Naive B cell (primary cell): ENCODE measurements at places on chromosomes 4 and X. TPM values are rescaled to one million over a fixed set of nuclear protein-coding genes. Genes with fewer than 3 reads are reported as not detected.
A peak's percentile ranks its signal among the peaks of the same experiment; 100 is the strongest.

- DNase-seq, result no peak
Measured at GRCh38 chrX:45198301-45198700, 2.4 kb downstream of the DIPK2B start.

GRCh38 chrX:55489314-55490009, at the start of gene USP51:
TSS of gene USP51 (minus strand) at chrX:55489848. CDS start at chrX:55488939, 909 bp downstream.
- H3K27ac ChIP-seq, result peak within 1 kb of the TSS; percentile 98
- peak; percentile 38 for DNase-seq
- H3K4me3 ChIP-seq, result peak within 1 kb of the TSS; percentile 98
- no peaks in the 10 kb centered on the region for H3K27me3 ChIP-seq

DNA sequence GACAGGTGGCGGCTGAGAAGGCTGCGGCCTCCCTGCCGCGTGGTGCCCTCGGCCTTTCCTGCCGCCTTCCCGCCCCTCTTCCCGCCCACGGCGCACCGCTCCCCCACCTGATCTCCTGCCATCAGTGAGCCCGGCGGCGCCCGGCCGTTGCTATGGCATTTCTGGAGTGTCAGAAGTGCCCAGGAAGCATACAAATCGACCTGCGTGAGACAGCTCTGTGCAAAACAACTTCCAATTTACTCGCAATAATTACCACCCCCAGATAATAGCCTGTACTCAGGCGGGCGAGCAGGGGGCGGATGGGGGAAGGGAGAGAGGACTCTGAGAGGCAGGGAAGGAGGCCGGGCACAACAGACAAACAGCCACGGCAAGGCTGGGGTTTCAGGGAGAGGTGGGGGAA, 16.6 kb upstream of the ERCC6L start:
- no peak overlapping the region for H3K27ac ChIP-seq
- no peak overlapping the region for H3K4me3 ChIP-seq
- H3K27me3 ChIP-seq, result peaks cover 31% of the 10 kb centered on the region
- peaks cover 5% of the 10 kb centered on the region for H3K4me1 ChIP-seq

DNA sequence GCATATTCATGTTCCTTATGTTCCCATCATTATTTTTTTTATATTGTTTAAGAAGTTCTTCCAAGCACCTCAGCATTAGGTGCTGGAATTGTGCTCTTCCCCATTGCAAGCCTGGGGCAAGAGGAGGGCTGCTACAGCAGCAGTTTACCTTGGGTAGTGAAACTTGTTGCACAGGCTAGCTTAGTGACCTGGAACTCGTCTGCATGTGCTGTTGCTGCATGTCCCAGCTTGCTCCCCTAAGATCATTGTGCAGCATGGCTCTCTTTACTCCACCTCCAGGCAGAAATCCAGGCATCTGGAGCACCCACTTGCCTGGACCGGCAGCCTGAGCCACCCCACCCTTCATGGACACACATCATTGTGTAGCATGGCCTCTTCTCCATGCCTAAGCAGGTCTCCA, 776.0 kb downstream of the GLUD2 start:
- no peak overlapping the region for H3K27ac ChIP-seq
- H3K36me3 ChIP-seq, result no peaks in the 10 kb centered on the region
- H3K4me3 ChIP-seq, result no peak overlapping the region
- no peaks in the 10 kb centered on the region for H3K27me3 ChIP-seq
- no peak for DNase-seq
- no peaks in the 10 kb centered on the region for H3K4me1 ChIP-seq

GRCh38 chr4:121155893-121156292, 8.2 kb downstream of the TNIP3 start:
- H3K4me1 ChIP-seq, result peaks cover 9% of the 10 kb centered on the region
- no peak overlapping the region for H3K27ac ChIP-seq
- H3K36me3 ChIP-seq, result no peaks in the 10 kb centered on the region
- no peak overlapping the region for H3K4me3 ChIP-seq
- no peak for DNase-seq

Gene F11
- polyA plus RNA-seq, result not detected

Gene AP1S2
- polyA plus RNA-seq, result 105 TPM

Gene ADRA2C
- polyA plus RNA-seq, result not detected

Gene MAPK10
- 1.2 TPM for polyA plus RNA-seq

Gene HSPA4L
- polyA plus RNA-seq, result not detected
